ENCODE measurements at places on chromosomes 3 and 15. TPM values are rescaled to one million over a fixed set of nuclear protein-coding genes. Genes with fewer than 3 reads are reported as not detected.

The TNNC1 gene
- total RNA-seq: 5.2 TPM

The FSTL1 gene
- 9.2 TPM for total RNA-seq

The MUSTN1 gene
- total RNA-seq: 0.49 TPM

The ETV5 gene
- 79.3 TPM for total RNA-seq

The SCAANT1 gene
- not detected for total RNA-seq

The FILIP1L gene
- total RNA-seq: 3.2 TPM

The ZFYVE19 gene
- total RNA-seq: 39.5 TPM

The LRTM1 gene
- not detected for total RNA-seq

The PLA2G4D gene
- not detected for total RNA-seq

The UBA5 gene
- total RNA-seq: 44.0 TPM

The CHCHD4 gene
- 13.8 TPM for total RNA-seq

The TMEM158 gene
- total RNA-seq: 7.3 TPM

The PIF1 gene
- 38.6 TPM for total RNA-seq

The LAMB2 gene
- 189 TPM for total RNA-seq

The GATA2 gene
- total RNA-seq: 74.6 TPM

The MYRIP gene
- 0.59 TPM for total RNA-seq

The ETFA gene
- total RNA-seq: 159 TPM

The HYAL2 gene
- 41.5 TPM for total RNA-seq

The LRRN1 gene
- total RNA-seq: 0.13 TPM

The LMAN1L gene
- not detected for total RNA-seq

The THOC7 gene
- total RNA-seq: 64.3 TPM

The CFAP91 gene
- 0.90 TPM for total RNA-seq

The RBMS3 gene
- total RNA-seq: 1.1 TPM

The GHSR gene
- total RNA-seq: not detected

The DNAJC13 gene
- total RNA-seq: 54.2 TPM

Data from Panc1 (cell line).